ENCODE measurements at places on chromosomes 1 and 21.

DNA sequence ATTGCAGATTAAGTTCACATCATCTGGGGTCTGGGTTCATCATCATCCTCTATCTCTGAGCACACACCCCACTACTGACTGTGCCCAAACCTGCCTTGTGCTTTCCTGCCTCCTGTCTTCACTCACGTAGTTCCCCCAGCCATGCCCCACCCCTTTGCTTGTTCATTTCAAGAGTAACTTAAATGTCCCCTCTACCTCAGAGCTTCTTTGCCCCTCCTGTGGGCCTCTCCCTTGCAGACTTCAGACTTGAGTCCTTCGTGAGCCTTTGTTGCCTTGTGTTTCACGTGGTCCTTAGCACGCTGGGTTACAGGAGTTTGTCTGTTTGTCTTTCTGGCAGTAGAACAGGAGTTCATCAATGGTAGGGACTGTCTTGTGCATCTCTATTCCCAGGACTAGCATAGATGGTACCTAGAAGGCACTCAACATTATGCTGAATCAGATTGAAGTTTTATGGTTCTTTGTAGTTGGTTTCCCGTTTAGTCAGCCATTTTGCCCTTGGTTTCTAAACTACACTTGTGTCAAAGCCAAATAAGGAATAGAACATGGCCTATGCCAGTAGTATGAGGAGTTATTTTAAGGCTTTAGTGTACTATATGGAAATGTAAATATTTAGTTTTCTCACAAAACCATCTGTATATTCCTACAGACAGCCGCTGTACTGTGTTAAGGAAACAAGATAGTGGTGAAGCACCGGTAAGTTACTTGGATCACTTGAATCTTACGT is 86.2 kb downstream of the TTC3 start:
- no peak for DNase-seq

DNA sequence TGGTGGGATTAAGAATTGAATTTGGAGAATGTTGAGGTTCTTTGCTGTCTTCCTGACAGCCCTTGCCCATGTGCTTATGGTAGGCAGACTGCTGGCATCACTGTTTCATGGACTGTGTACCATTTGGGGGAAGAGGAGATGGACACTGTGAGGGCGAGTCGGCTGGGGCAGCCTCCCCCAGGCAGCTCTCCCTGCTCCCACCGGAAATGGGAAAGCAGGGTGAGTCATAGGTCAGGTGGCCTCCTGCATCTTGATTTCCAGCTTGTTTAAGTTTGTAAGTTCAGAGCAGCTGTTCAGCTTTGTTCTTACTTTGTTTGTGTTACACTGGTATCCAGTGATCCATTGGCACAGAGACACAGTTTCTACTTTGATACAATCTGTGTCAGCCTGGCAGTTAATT is 87.2 kb upstream of the CNIH3 start:
- DNase-seq: peak; percentile 76

- DNase-seq: no peak
Observed at GRCh38 chr1:172141341-172141881, 279.1 kb upstream of the C1orf105 start.

DNA sequence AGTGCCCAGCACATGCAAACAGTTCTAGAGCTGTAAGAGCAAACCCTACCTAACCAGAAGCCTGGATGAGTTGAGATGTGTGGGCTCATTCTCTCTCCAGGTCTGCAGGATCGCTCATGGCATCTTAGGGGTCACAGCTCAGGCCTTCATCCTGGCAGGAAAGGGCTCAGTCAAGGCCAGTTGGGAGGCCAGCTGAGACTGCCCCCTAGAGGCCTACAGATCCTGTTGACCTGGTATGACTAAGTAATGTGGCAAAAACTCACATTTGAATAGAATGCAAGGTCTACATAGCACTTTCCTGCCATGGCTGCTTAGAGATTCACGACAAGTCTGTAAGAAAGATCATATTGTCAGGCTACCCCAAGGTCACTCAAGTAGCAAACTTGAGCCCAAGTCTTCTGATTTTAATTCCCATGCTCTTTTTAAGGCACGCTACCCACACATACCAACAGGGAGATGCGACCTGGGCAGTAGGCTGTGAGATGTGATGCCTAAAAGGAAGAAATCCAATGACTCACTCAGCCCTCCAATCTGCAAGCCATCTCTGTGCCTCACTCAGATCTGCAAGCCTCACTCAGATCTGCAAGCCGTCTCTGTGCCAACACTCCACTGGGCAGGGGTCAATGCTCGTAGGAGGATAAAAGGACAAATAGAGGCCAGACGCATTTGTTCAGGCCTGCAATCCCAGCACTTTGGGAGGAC is 5.1 kb upstream of the CAPN8 start:
- DNase-seq: peak; percentile 78

GRCh38 chr1:215606564-215607168 is 39.6 kb downstream of the KCTD3 start:
- no peak for DNase-seq

DNA sequence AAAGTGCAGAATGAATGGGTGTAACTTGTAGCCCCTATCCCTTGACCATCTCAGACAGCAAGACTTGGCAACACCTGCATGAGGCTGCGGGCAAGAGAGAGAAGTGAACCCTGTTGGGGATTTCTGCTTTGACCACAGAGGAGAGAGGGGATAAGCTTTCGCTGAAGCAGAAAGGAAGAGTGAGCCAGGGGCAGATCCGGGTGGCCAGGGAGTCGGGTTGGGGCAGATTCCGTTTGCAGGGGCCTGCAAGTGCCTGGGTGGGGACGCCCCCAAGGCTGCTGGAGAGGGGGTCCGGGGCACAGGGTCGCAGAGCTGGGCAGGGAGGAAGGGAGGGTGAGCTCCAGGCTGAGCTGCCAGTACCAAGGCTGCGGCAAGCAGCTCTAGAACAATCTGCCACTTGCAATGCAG is 25.3 kb upstream of the PIK3CD start:
- DNase-seq: no peak

DNA sequence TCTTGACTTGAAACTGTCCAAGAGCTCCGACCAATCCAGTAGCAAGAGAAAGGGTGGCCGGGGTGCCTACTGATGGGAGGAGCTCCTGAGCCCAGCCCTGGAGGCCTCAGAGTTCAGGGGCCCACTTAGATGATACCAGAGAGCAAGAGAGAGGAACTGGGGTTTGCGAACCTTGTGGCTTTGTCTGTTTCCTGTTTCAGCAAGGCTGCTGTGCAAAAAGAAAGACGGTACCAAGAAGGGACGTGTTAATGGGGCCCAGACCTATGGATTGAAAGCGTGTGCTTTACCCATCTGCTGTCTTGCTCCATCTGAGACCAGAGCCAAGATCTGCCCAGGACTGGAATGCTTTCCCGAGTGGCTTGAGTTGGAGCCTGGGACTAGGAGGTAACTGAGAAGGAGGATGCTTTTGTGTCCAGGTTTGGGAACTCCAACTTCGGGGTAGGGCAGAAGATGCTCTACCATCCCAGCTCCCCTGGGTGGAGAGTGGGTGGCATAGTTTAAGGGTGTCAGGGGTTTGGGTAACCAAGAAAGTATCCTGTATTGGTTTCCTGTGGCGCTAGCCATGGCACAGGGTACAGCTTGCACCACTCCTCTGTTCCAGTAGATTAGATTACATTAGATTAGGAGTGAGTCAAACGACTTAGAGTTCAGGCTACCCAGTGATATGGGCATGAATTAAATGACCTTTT is at the start of gene TRAF3IP3:
TSS of gene TRAF3IP3 (plus strand) at position 128 of the 689 bp plus-strand sequence. CDS start 3,987 bp downstream, outside the sequence.
- no peak for DNase-seq

DNA sequence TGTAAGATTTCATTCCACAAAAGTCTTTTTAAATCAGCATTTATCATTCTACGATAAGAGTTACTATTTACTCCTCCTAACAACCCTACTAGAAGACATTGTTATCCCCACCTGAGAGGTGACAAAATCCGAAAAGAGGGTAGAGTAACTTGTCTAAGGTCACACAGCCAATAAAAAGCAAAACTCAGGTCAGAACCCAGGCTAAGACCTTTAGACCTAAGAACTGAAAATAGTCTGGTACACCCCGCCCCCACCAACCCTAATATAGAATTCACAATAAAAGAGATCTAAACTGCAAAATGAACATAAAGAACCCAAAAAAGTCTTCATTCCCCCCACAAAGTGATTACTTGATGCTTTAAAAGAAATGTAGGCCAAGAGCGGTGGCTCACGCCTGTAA is 18.6 kb downstream of the COA7 start:
- no peak for DNase-seq

DNA sequence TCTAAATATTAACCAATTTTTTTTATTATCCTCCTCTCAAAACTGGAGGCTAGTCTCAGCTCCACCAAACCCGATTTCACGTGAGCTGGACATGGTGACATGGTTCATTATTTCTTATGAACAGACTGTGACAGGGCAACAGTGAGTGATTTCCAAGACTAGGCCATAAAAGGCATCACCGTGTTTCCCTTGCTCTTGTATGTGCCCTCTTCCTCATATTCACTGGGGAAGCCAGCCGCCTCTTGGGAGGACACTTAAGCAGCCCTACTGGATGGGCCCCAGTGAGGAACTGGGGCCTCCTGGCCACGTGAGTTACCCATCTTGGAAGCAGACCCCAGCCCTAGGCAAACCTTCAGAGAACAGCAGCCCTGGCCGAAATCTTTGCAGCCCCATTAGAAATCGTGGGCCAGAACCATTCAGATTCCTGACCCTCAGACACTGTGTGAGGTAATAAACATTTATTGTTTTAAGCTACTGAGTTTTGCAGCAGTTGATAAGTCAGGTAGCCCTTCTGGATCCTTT is 105.0 kb downstream of the GALNT2 start:
- DNase-seq: no peak

GRCh38 chr21:38959692-38960061 is 153.9 kb downstream of the ETS2 start:
- no peak for DNase-seq

DNA sequence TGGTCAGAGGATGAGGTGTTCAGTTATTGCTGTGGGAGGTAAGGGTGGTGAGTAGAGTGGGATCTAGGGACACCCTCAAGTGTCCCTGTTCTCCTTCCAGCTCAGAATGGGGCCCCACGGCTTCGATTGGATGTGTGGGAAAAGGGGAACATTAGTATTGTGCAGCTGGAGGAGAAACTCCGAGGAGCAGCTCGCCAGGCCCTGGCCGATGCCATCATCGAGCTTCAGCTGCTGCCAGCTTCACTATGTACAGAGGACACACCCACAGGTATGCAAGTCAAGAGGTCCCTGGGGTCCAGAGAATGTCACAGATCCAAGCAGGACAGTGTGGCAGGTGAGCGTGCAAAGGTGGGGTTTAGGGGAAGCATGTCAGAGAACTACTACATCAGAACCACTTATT is 13.9 kb downstream of the HYI start:
- no peak for DNase-seq

- no peak for DNase-seq
Observed at GRCh38 chr1:223752721-223753515, 40.6 kb downstream of the CAPN2 start.

- DNase-seq: no peak
Observed at GRCh38 chr1:108961198-108961597, 2.1 kb downstream of the CLCC1 start.

- peak; percentile 94 for DNase-seq
Observed at GRCh38 chr1:235919833-235920441, 53.2 kb upstream of the LYST start.

- DNase-seq: no peak
Observed at GRCh38 chr1:46619656-46620258, 3.1 kb upstream of the MOB3C start.

All from foreskin fibroblast (primary cell).